CD8-positive, alpha-beta T cell (primary cell): ENCODE measurements at places on chromosomes 3 and 15. TPM values are rescaled to one million over a fixed set of nuclear protein-coding genes. Genes with fewer than 3 reads are reported as not detected.

Gene SCG5
- not detected for total RNA-seq

Gene WWTR1
- 0.11 TPM for total RNA-seq

Gene TRIM71
- not detected for total RNA-seq

Gene STRA6
- total RNA-seq, result not detected

Gene COLQ
- 3.9 TPM for total RNA-seq

Gene STAB1
- total RNA-seq, result 0.33 TPM

Gene IGF2BP2
- total RNA-seq, result not detected

Gene SPTBN5
- total RNA-seq, result 1.2 TPM

Gene AADACL2
- total RNA-seq, result not detected

Gene RLBP1
- not detected for total RNA-seq

Gene LRRC31
- not detected for total RNA-seq

Gene RBP2
- not detected for total RNA-seq
